Right cardiac atrium (tissue), 5 donors: ENCODE measurements at places on chromosomes 6 and 20.

- no peak for DNase-seq
Measured at GRCh38 chr6:54473328-54473727, 165.1 kb downstream of the TINAG start.

DNA sequence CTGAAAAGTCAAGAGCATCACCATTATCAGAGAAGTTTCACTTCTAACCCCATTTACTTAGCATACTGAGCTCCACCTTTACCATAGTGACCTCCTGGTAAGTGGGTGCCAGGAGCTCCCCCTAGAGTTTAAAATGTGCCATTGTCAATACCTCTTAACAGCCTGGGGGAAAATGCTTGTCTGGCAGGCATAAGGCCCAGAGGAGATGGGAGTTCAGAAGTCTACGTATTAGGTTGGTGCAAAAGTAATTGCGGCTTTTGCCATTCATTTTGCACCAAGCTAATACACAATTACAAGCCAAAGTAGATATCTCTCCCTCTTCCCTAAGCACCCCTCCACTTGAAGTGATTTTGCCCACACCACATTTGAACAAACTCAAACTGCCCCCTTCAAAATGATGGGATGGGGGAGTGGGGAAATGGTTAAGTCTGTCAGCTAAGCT, 919.0 kb downstream of the KIF16B start:
- DNase-seq = no peak

- DNase-seq = no peak
Measured at GRCh38 chr20:44896583-44896982, 11.1 kb downstream of the YWHAB start.

GRCh38 chr20:50410343-50410742, 99.8 kb upstream of the PTPN1 start:
- DNase-seq = no peak

DNA sequence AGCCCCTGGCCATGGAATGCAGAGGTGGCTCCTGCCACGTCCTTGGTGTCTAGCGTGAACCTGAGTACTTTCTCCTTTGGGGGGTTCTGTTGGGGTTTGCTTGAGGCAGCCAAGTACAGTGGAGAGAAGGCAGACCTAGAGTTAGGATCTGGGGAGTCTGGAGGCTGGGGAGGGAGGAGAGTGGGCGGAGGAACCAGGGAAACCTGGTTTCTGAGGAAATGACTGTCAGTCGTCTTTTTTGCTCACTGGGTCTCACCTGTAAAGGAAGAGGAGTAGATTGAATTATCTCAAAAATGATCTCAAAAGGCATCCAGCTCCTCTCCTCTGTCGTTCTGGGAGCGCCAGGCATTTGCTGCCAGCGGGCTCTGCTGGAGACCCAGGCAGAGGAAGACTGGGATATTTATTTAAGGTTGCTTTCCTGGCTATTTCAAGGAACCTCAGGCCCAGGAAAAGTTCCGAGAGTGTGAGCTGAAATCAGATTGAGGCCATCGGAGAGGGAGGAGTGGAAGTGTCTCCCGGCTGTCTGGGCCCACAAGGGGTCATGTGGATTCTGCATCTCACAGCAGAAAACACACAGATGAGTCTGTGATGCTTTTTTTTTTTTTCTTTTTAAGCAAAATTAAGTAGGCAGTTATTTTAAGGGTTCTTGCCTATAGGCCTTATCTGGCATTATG, 16.1 kb downstream of the EPB41L1 start:
- DNase-seq = no peak

DNA sequence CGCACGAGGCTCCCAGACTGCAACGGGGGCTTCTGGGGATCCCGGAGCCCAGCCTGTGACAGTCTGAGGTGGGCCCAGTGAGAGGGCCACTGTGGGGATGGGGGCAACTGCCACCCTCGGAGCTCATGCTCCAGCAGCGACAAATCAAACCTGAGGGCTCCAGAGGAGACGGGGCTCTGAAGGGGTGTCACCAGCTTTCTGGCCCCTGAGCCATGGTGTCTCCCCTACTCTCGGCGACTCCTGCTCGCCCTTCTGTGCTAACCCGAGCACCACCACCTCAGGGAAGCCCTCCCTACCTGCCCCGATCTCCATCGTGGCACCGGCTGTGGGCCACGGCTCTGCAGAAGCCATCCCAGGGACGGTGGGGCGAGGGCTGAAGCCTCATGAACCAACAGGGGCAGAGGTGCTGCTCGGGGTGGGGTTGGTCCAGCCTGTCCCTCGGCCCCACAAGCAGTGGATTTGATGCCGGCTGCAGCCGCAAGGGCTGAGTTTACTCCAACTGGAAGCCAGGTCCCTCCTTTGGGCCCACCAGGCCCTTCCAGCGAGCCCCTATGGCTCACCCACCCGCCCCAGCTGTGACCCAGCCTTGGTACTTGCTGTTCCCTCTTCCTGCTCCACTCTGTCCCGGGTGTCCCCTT, 102.7 kb downstream of the ASXL1 start:
- DNase-seq = no peak

GRCh38 chr20:56690531-56691175, 61.5 kb downstream of the TFAP2C start:
- DNase-seq = no peak

DNA sequence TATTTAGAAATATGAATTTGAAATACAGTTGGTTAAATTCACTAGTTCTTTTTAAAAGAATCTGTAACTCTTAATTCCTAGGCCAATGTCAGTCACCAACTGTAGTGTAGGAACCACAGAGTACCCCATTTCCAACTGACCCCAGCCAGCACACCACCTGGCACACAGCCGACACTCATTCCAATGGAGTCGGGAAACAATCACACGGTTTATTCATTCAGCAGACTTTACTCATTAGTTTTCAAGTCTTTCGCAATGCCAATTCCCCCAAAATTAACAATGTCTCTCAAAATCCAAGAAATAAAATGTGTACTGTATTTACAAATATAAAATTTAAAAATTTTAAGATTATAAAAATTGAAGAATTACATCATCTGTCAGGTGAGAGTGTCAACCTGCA, 13.5 kb downstream of the ARG1 start:
- DNase-seq = no peak

DNA sequence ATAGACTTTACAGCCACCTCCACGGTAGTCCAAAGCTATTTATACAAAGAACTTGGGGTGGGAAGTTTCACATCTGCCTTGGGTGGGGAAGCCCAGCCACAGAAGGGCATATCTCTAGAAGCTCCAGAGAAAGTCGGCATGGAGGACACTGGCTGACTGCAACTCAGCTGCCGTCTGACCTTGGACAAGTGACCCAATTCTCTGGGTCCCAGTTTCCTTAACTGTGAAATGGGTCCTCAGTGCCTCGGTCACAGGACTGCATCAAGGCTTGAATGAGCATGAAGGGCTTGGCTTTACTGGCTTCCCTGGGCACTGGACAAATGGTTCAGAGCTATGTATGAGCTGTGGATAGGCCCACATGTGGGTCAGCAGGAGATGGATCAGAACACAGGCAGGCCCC, 58.6 kb downstream of the NOL4L start:
- no peak for DNase-seq

DNA sequence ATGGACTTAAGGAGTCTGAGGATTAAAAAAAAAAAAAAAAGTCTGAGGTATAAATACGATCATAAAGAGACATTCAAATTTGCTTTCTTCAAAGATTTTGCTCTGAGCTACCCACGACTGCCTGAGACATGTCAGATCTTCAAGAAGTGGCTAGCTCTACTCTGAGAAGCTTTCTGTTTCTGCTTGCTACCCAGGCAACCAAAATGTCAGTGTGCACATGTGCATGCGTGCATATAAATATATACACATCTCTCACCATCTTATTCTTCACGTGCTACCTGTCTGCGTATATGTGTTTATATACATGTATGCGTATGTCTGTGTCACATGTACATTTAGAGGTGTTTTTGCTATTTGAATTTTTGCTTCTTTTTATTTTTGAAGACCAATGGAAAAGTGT, 299.6 kb upstream of the STXBP5 start:
- DNase-seq = no peak

- no peak for DNase-seq
Measured at GRCh38 chr6:130981409-130981808, 81.6 kb downstream of the EPB41L2 start.

DNA sequence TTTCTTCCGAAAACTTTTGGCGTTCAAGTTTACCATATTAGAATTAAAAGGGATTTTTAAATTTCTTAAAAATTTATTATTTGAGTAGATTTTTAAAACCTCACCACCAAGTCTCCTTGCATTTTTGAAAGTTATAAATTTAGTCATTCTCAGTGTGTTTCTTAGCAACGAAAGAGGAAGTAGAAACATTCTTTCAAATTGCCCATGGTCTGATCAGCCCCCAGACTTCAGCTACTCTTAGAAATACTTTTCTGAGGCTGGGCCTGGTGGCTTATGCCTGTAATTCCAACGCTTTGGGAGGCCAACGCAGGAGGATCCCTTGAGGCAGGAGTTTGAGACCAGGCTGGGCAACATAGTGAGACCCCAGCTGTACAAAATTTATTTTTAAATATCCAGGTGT, 15.1 kb upstream of the RTF2 start:
- DNase-seq = no peak

DNA sequence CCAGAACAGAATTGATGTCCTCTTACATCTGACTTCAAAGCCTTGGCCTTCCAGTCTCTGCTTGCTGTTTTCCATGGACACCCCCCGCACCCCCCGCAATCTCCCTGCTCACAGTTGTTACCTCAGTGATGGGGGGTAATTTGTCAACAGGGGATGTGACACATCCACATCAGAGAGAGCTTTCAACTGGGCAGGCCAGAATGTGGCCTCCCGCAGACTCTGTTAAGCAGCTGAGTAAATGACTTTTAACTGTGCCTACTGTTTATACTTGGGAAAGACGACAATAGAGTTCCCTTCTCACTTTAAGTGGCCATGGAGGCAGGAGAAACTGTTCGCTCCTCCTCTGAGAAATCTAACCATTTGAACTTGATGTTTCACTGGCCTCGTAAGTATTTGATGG, 51.0 kb downstream of the TXNDC5 start:
- no peak for DNase-seq

DNA sequence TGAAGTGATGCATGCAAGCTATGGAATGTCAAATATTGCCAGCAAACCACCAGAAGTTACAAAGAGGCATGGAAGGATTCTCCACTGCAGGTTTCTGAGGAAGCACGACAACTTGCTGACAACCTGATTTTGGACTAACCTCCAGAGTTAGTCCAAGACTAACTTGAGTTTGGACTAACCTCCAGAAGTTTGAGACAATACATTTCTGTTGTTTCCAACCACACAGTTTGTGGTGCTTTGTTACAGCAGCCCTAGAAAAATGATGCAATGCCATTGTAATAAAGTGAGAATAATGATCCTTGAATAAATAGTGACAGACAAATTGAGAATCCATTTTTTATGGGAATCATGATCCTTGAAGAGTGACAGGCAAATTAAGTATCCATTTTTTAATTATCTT, 169.9 kb upstream of the HDDC2 start:
- DNase-seq = no peak

- DNase-seq = peak; percentile 97
Measured at GRCh38 chr20:62876902-62877816, 15.5 kb upstream of the TCFL5 start.

DNA sequence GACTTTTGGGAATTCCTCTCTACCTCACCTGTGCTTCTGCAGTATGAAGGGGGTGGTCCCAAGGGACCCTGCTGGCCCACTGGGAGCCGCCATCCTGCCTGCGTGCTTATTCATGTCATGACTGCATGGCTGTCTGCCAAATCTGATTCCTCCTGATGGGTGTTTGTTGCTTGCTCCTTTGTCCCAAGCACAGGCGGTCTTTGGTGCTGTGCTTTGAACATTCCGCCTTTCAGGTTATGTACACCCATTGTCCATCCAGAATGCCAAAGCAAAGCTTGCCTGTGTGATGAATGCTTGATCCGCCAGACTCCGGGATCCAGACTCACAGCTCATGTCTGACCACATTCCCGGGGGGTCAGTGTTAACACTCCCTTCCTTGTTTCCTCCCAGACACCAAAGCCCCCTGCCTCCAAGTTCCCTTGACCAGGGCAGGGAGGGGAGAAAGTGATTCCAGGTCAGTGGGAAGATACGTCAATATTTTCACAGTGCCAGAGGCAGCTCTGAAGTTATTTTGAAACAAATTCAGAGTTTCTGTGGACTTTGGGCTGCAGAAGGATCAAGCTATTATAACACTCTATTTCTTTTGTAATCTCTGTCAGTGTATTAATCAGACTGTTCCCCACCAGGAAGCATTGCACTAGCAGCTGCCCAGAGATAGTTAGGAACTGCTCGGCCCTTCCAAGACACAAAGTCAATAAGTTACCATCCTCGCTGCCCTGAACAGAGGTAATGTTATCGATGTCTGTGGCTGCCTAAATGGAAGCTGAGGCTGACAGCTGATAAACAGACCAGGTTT, 9.5 kb downstream of the DAAM2 start:
- no peak for DNase-seq

DNA sequence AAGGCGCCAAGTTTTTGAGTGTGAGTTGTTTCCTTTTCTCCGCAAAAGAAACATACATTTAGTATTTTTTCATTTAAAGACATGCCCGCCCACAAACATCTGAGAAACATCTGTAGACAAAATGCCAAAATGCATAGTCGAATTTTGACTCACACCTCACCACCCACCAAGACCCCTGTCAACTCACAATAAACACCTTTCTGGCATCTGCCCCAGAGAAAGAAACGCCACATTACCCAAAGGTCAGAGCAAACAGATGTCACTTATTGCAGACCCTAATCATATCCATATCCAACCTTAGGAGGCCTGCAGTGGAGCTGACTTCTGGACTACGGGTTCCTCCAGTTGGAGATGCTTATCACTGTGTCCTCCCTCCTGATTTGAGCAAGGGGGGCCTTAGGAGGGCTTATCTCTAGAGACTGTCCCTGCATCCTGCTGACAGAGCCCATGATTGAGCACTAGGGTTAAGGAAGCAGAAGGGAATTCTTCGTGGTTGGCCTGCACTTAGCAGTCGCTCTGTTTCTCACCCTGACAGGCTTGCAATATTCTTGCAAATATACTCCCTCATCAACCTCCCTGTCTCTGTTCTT, 90.5 kb upstream of the TBX18 start:
- no peak for DNase-seq

DNA sequence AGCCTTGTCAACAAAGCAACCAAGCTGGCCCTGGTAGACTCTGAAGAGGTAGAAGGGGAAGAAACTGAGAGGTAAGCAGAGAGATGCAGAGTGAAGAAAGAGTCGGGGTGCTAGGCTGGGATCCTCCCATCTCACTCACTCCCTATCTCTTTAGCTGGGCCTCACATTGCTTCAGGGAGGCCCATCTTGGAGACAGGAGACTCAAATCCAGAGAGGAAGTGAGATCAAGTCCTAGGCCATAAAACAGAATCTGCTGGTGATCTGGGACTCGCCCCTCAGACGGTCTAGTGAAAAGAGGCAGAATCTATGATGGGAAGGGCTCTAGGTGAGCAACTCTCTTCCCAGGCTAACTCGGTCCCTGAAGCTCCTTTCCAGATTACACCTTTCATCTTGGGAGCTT, 659 bp upstream of the GUCA1B start:
- DNase-seq = no peak

GRCh38 chr6:102204351-102204750, 810.8 kb downstream of the GRIK2 start:
- no peak for DNase-seq

DNA sequence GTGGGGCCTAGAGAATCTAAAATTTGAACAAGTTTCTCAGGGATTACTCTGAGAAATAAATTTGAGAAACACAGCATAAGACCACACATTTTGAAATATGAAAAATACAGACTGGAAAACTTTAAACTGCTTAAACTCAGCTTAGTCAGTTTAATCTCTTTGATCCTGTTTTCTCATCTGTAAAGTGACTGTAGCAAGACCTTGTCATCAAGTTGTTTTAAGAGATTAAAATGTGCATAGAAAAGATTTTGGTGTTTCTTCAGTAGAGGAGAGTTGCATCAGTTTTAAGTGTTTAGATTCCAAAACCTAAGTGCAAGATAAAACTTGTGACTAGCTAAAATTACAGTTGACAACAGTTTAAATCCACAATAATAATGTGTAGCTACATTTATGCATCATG, 8.1 kb upstream of the BCKDHB start:
- no peak for DNase-seq
